ENCODE measurements at places on chromosomes 3 and 15.

GRCh38 chr15:98562331-98562937 lies 85.9 kb upstream of the IGF1R start:
- DNase-seq: no peak

DNA sequence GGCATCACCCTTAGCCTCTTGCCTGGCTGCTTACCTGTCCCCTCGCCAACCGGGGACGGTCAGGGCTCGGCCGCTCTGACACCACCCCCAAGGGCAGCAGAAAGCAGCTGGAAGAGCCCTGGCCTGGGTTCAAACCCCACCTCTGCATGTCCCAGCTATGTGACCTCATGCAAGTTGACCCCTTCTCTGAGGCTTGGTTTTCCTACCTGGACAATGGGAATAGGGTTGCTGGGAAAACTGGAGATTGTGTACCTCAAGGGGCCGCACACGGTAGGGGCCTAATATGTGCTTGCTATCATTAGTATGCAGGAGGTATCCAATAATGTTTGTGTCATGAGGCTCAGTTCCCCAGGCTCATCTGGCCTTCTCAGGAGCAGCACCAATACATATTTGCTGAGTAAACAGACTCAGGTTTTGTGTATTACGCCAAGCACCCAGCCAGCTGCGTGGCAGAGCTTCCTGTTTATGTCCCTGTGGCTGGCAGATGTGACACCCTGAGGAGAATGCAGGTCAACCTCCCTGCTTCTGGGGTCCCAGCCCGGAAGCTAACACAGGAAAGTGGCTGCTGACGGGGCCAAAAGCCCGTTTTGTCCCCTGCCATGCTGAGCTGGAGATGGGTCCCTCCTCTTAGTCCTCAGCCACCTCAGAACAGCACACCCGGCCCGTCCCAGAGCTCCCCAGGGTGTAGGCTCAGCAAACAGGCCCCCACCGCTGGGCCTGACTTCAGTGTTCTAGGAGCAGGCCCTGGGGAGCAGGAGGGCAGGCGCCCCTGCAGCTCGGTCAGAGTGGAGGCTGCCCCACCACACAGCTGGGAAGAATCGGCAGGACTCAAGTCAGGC lies 29.7 kb downstream of the PLXND1 start:
- no peak for DNase-seq

GRCh38 chr15:71411538-71412482 lies 296.5 kb downstream of the THSD4 start:
- no peak for DNase-seq

DNA sequence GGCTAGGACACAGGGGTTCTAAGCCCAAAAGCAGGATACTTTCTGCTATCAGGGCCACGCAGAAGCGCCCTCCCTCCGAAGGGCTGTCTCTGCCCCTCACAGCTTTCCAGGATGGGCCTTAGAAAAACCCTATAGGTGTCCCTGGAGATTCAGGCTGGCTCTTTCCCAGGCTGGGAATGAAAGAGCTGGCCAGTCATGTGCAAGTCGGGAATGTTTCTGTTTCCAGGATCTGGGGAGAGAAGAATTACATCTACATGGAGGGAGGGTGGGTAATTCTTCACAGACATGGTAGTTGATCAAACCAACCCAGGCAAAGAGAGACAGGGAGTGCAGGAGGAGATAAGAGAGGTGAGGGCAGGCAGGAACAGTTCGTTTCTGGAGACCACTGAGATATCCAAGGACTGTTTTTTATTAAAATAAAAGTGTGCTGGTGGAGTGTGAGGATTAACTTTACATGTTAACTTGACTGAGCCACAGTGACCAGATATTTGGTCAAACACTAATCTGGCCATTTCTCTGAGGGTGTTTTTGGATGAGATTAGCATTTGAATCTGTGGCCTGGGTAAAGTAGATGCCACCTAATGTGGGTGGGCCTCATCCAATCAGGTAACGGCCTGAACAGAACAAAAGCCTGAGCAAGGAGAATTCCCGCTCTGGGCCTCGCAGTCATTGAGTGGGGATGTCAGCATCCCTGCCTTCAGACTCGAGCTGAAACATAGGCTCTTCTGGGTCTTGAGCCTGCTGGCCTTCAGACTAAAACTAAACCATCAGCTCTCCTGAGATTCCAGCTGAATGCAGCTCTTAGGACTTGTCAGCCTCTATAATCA lies 15.3 kb downstream of the NUP210 start:
- DNase-seq: no peak

DNA sequence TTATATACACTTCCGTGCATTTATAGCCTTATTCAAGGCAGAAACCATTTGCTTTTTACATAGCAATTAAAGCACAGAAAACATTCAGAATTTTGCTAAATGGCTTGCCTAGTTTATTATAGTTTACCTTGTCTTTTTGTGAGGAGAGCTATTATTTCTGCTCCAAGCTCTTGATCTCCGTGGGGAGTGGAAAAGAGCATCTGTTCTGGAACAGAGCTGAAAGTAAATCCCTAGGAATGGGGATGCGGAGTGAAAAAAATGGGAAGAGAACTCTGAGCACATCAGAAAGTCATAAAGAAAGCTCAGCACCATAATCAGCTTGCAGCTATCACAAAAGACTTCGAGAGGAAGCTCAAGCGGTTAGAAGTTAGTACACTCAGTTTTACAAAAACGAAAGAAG lies 1006.7 kb downstream of the ROBO2 start:
- no peak for DNase-seq

- DNase-seq: no peak
These were observed 368.4 kb downstream of the MECOM start for GRCh38 chr3:169295126-169295525.

DNA sequence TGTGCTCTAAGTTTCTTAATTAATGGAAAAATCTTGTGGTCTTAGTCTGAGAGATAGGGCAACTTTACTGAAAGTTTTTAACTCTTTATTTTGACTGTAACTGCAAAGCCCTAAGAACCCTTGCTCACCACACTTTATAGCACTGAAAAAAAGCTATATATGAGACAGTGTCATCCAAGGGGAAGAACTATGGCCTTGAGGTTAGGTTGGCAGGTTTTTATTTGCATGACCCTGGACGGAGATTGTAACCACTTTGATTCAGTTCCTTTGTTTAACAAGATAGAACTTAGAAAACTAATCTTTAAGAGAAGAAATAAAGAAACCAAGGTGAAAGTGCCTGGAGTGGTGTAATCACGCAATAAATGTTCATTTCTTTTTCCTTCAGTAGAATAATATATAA lies 30.6 kb upstream of the LYSMD4 start:
- no peak for DNase-seq

DNA sequence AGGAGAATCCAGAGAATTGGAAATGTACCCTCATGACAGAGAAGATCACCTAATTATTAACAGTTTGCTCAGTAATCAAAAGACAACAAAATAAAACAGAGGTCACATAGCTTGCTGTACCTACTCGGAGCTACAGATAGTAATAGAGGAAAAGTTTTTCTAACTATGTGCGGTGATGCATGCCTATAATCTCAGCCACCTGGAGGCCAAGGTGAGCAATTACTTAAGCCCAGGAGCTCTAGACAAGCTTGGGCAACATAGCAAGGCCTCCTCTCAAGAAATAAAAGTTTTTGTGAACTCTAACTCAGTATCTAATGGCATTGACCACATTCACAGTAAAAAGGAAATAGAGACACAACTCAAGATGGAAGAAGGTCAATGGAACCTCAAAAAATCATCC lies 243.6 kb downstream of the ATP8B4 start:
- DNase-seq: no peak

GRCh38 chr3:134600206-134600605 lies 50.6 kb downstream of the KY start:
- DNase-seq: no peak

DNA sequence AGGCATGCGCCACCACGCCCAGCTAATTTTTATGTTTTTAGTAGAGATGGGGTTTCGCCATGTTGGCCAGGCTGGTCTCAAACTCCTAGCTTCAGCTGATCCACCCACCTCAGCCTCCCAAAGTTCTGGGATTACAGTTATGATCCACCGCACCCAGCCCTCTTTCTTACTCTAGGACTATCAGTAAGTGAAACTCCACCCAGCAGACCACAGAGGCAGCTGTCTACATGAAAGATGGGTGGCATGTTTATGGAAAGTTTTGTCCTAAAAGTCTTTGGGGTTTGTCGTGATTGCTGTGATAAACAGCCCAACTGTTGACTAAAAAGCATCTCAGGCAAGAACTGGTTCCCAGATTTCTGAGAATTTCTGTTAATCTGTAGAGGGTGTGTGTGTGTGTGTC lies 10.9 kb downstream of the ARL6IP5 start:
- DNase-seq: no peak

DNA sequence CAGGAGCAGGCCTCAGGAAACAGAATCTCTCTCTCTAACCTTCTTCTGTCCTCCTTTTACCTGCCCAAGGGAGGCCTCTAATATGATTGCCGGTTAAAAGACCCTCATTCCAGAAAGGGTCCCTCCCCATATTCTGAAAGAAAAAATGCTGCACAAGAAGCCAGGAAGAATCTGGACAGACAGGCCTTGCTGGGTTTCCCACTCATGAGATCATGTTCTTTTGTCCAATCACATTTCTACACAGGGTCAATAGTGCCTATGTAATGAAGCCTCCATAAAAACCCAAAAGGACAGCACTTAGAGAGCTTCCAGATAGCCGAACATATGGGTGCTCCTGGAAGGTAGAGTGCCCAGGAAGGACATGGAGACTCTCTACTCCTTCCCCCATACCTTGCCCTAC lies 146.0 kb downstream of the MYO9A start:
- no peak for DNase-seq

- no peak for DNase-seq
These were observed 23.9 kb upstream of the SLC25A36 start for GRCh38 chr3:140917772-140918171.

DNA sequence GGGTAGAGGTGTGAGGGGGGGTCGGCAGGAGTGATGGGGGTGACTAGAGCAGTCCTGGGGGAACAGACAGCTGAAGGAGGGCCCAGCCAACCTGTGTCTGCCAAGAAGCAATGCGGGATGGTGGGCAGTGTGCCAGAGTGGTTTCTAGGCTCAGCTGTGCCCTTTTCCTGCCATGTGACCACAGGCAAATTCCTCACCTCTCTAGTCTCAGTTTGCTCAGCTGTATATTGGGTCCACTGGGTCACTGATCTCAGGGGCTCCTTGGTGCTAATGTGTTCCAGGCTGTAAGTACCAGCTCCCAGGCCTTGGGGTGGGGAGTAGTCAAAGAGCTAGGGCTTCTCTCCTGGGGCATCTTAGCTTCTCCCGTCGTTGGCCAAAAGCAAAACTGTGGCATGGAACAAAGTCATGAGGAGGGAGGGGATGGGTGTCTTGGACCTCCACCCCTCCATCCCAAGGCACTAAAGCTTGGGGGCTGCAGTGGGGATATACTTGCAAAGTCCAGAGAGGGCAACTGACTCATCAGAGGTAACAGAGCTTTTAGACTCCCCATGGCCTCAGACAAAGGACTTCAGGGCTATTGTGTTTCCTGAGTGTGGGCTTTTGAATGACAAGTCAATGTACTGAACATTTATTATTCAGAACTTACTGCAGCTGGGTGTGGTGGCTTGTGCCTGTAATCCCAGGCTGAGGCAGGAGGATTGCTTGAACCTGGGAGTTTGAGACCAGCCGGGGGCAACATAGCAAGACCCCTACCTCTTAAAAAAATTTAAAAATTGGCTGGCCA lies 20.9 kb downstream of the SMAD6 start:
- DNase-seq: no peak

GRCh38 chr3:66038726-66039589 lies at the start of gene MAGI1:
Gene MAGI1, minus strand, starts transcription at chr3:66038918. Its CDS starts 610 bp downstream, at chr3:66038308.
- DNase-seq: peak; percentile 28

DNA sequence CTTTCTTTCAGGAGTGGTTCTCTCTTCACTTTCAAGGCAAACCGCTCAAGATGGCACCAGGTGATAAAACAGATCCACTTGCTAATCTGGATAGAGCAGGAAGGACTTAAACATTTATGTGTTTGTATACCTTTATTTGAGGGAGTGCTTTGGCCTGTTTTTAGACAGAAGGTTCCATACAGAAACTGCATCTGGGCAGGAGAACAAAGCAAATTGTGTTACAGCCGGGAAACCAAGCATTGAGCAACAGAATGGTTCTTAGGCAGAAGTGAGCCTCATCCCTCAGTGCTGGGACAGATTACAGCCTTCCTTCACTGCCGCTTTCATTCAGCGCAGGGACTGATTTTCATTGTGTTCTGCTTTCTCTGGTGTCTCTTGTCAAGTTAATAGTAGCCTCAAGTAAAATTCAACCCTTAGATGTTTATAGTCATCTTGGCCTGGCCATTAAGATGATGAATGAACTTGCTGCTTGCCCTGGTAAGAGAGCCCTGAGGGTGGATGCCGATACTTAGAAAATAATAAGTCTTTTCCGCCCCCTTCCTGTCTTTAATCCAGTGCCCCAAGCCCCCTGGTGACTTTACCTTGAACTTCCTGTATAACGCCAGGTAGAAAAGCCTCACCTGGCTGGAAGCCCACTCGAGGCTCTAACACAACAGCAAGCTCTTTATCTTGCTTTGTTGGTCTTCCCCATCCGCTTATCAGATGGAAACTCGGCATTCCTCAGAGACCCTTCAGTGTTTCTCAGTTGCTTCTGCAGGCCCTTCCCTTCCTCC lies 168.0 kb upstream of the CTDSPL start:
- DNase-seq: no peak

DNA sequence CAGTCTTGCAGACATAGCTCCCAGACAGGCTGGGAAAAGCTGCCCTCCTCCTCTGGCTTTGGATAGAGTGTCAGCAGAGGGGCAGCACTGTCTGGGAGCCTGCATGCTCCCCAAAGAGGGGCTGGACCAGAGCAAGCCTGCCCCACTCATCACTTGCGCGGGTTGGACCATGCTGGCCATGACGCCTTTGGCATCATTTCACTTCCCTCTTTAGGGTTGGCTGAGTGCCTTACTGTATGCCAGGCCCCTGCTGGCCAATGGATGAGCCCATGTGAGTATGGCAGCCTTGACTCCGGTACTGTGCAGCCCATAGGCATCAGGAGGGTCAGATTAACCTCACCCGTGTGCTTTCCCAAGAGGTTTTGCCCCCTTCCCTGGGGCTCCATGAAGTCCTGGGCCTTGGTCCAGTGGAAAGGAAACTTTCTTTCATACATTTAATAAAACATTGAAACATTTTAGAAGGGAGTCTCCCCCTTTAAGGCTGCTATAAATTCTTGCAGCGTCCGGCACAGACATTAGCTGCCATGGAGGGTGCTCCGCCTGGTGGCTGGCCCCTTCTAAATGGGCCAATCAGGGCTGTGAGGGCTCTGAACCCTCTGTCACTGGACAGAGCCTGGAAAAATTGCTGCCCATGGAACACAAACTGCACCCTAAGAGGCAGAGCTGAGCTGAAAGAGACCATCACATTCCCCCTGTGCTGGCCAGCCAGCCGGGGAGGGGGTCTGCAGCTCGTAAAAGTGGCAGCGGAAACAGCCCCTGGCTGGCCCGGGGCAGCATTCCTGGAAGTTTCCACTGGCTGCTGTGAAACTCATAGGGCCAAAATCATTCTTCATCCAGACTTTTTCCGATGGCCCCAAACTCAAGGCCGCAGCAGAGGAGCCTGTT lies 20.8 kb upstream of the DUSP7 start:
- DNase-seq: no peak

Measured in NCI-H187 treated with DMSO at 0.1 percent for 48 hours (cell line).